ENCODE measurements at places on chromosomes 6 and 20. TPM values are rescaled to one million over a fixed set of nuclear protein-coding genes. Genes with fewer than 3 reads are reported as not detected.
A peak's percentile ranks its signal among the peaks of the same experiment; 100 is the strongest.

GRCh38 chr20:625360-625932 lies 15.3 kb upstream of the TCF15 start:
- DNase-seq, result no peak

GRCh38 chr20:37160683-37161082 lies 18.4 kb upstream of the RPN2 start:
- no peak for DNase-seq

- no peak for DNase-seq
Measured at GRCh38 chr6:17673543-17674254, 33.0 kb downstream of the NUP153 start.

DNA sequence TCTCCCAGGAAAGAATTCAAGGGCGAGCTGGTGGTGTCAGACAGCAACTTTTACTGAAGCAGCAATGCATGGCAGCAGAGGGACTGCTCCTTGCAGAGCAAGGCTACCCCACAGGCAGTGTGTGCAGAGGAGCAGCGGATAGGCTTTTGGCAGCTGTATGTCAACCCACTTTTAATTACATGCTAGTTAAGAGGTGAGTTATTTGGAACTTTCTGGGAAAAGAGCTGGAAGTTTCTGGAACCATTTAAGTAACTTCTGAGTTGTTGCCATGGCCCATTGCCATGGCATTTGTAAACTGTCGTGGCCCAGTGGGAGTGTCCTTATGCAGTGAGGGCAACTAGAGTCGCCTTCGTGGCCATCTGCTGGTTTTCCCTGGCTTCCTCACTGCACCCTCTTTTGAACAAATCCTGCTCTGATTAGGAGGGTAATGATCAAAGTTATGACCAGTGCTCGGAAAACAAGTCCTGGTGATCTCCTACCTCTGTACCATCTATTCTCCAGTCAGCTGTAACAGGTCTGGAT lies 34.0 kb downstream of the BPIFB4 start:
- peak; percentile 89 for DNase-seq

GRCh38 chr6:137850816-137851602 lies 16.1 kb upstream of the TNFAIP3 start:
- no peak for DNase-seq

- no peak for DNase-seq
Measured at GRCh38 chr20:36647196-36648121, 1.5 kb upstream of the SLA2 start.

DNA sequence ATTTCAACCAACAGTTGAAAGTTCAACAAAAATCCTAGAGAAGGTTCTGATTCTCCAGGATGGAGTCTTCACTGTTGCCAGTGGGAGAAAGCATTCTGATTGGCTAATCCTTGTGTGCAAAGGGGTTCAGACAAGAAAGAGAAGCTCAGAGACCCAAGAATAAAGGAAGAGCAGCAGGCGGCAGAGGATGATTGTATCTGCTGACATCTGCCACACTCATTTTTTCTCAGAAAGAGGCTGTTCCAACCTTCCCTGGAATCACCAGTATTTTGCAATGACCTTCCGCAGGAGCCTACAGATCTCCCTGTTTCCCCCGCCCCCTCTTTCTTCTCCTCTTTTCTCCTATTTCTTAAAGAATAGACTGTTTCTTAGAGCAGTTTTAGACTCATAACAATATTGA lies 376.7 kb downstream of the CDH26 start:
- DNase-seq, result no peak

GRCh38 chr6:43989581-43990146 lies 137.6 kb downstream of the MRPL14 start:
- DNase-seq, result no peak

GRCh38 chr6:116165596-116165995 lies 39.7 kb upstream of the COL10A1 start:
- DNase-seq, result no peak

DNA sequence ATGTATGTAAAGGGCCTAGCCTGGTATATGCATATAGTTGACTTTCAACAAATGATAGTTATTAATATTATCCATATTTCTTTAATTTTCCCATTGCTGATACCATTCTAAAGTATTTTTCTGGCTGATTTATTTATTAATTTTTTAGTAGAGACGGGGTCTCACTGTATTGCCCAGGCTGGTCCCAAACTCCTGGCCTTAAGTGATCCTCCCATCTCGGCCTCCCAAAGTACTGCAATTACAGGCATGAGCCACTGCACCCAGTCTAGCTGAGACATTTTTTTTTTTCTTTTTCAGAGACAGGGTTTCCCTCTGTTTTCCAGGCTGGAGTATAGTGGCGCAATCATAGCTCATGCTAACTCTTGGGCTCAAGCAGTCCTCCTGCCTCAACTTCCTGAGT lies 29.8 kb upstream of the MROH8 start:
- DNase-seq, result no peak

GRCh38 chr20:57842720-57843119 lies 132.9 kb upstream of the PMEPA1 start:
- no peak for DNase-seq

DNA sequence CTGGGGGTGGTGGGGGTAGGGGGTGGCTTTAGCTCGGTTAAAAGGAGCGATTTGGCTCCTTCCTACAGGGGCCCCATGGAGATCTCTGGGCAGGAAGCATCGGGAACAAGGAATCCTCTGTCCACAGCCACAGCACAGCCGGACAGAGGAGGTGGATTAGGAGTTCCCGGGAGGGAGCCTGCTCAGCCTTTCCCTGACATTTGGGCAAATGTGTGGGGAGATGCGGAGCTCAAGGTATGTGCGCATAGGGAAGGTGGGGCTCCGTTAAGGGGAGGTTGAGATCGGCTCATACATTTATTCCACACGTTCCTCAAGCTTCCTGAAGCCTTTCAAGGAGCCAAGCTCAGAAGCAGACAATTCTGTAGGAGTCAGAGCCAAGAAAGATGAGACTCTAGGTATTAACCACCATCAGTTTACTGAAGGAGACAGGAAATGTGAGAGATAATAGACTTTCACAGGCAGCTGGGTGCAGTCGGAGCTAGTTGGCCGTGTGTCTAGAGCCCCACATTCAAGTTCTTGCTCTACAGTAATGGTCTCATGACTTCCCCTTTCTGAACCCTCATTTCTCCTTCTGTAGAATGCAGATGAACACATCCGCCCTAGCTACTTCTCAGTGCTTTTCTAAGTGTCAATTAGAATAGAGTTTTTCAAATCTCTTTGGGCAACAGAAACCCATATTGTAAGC lies 40.8 kb upstream of the EPB41L1 start:
- DNase-seq, result no peak

DNA sequence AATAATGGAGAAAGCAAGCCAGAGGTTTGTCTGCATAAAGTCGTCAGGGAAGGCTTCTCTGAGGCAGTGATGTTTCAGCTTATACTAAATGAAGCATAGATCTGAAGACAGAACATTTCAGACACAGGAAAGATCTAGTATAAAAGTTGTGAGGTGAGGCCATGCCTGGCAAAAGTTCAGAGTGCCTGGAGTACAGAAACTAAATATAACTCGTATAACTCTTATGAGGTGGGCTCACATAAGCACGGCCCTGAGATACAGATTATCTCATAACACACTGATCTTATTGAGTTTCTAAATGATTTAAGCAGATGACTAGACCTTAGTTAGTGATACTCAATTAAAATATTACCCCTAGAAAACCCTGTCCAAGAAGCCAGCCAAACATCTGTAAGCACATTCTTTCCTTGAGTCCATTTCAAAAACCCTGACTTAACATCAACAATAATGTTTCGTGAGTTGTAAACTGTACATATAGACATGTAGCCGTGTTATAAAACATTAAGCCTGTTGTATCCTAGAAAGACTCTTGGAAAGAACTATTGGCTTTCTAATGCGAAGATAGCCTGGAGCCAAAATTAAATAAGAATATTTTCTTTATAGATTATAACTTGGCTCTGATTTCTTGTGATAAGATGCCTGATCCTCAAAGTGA lies 667.6 kb downstream of the TENT5A start:
- no peak for DNase-seq

- DNase-seq, result no peak
Measured at GRCh38 chr20:50299325-50299629, 108.6 kb downstream of the CEBPB start.

DNA sequence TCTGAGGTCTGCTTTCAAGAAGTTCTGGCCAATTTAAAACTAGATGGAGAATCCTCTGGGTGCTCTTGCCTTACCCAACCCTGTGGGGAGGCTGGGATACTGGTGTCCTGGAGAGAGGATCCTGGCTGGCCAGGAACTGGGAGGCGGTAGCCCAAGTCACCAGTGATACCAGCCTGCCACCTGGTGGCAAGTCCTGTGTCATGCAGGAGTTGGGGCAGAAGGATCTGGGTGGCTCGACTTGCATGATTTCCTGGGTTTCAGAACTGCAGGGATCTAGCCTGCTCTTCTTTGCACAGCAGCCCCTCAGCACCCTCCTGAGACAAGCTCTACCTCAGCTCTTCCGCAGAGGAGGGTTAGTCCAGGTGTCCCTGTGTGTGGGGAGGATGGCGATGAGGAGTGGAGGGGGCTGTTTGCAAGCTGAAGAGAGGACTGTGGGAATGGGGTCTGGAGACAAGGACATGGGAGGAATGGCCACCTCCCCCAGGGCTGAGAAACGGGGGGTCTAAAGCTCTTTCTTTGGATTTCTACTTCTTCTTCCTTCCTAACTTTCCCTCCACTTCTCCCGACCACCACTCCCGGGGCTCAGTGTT lies 4.2 kb downstream of the KCNK17 start:
- DNase-seq, result peak; percentile 81

DNA sequence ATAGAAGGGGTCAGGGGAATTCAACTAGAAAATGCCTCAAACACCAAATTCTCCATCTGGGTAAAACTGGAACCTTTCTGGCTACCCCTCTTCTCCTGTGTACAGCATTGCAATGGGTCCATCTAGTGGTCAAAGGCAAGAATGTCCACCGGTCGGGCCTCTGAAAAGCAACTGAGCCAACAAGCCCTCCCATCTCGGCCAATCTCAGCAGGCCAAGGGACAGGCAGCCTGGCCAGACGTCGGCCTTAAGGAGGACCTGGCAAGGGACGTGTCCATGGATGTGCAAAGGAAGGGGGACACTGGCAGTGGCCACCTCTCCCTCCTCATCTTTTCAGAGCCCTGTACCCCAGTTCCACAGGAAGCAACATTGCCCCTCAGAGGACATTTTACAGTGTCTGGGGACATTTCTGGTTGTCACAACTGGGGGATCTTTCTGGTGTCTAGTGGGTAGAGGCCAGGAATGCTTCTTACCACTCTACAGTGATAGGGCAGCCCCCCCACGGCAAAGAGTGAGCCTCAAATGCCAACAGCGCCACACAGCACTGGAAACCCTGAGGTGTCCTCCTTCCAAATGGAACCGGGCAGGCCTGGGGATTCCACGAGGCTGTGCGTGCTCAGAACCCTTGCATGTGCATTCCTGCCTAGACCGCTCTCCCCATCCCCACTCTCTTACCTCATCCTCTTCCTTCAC lies 99.8 kb upstream of the FOXA2 start:
- peak; percentile 78 for DNase-seq

GRCh38 chr20:45179166-45179565 lies 4.5 kb downstream of the PI3 start:
- no peak for DNase-seq

- no peak for DNase-seq
Measured at GRCh38 chr6:10580570-10580969, 59.4 kb downstream of the GCNT2 start.

GRCh38 chr20:57361517-57361916 lies 10.5 kb downstream of the RAE1 start:
- DNase-seq, result no peak

DNA sequence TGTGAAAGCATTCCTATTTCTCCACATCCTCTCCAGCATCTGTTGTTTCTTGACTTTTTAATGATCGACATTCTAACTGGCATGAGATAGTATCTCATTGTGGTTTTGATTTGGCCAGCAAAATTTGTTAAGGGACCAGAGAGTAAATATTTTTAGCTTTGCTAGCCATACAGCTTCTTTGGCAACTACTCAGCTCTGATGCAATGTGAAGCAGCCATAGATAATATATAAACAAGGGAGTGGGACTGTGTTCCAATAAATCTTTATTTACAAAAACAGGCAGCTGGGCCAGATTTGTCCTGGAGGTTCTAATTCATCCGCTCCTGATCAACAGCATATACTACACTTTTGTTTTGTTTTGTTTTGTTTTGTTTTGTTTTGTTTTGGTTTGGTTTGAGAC lies 202.9 kb downstream of the ZNF217 start:
- no peak for DNase-seq

DNA sequence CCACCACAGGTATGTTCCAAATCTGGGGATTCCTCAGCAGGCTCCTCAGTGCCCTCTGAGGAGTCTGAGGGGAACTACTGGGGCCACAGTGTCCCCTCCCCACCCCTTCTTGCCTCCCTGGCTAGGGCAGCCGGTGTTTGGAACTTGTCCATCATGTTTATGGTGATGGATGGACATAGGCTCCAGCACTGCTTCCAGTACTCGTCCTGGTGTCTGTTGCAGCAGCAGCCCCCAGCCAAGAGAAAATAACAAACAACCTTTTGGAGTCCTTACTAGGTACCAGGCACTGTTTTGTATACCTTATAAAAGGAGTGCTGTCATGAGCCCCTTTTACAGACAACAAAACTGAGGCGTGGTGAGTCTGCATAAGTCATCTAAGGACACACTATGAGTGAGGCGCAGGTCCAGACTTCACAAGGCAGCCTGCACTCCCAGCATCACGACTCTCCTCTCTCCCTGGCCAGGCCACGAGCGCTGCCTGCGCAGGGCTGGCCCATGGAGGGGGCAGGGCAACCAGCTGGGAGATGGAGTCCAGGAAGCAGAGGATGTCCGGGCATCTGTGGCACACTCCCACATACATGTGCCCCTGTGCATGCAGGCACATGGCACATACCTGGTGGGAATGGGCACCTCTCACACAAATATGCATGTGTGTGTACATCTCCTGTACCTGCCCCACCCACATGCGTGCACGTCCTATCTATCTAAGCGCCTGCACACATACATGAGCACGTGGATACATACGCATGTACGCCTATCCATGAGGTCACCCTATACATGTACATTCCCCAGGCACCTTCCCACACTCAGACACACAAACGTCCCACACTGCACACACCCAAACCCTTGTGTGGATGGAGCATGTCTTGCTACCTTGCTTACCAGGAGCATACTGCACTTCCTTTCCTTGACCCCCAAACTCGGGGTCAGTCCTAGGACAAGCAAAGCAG lies 152.7 kb downstream of the VEGFA start:
- DNase-seq, result no peak

Gene RPS18
- total RNA-seq, result 1,608 TPM

Gene NRSN1
- total RNA-seq, result not detected

Gene PCK1
- total RNA-seq, result 14.3 TPM

Gene OR2J3
- not detected for total RNA-seq

Gene MYMX
- 4.2 TPM for total RNA-seq

Gene HCRTR2
- total RNA-seq, result not detected

Gene MLN
- total RNA-seq, result not detected

Gene TTK
- not detected for total RNA-seq

Gene SLC2A10
- 12.2 TPM for total RNA-seq
